ENCODE measurements at places on chromosomes 2 and 18.

GRCh38 chr2:160657196-160657595 is 163.6 kb upstream of the RBMS1 start:
- no peak for DNase-seq

GRCh38 chr2:58965602-58966001 is 724.5 kb upstream of the FANCL start:
- no peak for DNase-seq

DNA sequence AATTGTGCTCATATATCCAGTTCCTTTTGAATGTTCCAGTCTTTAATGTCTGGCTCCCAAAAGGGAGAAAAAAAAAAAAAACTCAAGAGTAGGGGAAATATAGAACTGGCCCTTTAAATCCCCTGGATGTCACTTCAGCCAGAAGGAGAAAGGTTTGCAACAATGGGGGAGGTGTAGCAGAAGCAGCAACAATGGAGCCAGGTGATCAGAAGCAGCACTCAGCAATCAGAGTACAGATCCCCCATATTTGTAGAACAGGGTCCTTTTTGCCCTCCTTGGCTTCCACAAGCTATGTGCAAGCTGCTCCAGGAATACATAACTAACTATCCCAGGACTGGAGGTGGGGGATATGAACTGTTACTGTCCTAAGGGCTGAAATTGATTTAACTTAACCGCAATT is 25.8 kb upstream of the ZNF397 start:
- DNase-seq, result no peak

DNA sequence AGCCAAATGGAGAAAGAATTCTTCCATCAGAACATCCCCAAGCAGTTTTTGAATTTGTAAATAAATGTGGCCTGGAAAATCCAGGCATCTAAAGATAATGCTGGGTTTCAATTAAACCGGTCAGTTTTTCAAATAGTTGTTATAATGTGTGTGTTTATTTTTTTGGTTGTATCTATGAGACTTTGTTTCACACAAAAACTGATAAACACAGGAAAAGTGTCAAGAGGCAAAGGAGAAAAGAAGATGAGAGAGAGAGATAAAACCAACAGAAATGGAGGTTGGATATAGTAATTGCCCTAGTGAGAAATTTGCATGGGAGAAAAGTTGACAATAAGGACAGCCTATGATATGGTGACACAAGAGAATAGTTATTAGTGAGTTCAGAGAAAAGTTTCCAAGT is 68.3 kb downstream of the KIAA1328 start:
- DNase-seq, result no peak

DNA sequence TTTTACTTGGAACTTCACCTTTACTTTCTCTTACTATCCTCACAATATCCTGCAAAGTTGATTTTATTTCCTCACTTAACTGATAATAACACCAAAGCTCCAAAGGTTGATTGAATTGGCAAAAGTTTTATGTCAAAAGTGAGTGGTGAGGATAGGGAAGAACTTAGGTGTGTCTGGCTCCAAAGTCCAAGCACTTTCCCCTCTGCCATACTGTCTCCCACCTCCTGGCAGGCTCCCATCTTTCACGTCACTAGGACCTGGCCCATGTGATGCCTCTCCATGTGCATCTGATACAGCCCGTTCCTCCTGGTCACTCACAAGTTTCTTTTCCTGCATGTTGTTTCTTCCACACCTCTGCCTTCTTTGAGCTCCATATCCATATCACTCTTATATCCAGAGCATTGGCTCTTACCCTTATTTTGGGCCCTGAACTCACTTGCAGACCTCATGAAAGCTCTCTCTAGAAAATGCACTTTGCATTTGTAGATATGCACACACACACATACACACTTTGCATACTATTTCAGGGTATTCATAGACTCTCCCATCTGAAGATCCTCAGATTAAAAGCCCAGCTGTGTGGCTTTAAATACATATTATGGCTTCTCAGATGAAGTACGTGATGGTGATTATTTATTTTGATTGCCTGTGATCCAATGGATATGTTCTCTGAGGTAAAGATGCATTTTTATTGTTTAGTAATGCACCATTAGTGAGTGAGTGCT is 12.3 kb downstream of the MEP1B start:
- DNase-seq, result no peak

- DNase-seq, result no peak
These were observed 193.5 kb upstream of the ZEB2 start for GRCh38 chr2:144713410-144713809.

DNA sequence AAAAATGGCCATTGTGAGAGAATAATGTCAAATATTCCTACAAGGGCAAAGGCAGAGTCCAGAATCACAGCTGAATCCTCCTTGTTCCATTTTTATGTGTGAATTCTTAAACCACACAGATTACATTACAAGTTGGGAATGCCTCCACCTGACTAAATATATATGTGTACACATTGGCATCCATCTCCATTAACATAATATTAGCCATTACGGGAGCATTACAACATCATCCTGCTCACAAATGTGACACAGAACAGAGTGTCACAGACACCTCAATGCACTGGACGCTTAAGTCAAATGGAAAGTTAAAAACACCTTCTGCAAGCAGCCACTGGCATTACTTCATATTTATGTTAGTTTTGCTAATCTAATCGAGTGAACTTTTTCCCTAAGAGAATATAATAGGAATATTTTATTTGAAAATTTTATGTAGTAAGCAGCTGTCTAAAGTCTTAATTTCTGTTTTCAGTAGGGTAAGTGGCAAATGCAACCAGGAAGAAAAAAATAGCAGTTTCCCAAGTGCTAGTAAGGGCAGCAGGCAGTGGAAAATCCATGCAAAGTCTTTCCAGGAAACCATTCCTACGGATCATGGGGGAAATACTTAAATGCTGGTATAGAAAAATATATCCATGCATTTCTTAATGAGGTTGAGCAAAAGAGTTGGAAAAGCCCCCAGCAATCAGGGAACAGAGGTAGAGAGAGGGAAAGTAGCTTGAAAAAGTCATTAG is 255.6 kb downstream of the OSR1 start:
- no peak for DNase-seq

DNA sequence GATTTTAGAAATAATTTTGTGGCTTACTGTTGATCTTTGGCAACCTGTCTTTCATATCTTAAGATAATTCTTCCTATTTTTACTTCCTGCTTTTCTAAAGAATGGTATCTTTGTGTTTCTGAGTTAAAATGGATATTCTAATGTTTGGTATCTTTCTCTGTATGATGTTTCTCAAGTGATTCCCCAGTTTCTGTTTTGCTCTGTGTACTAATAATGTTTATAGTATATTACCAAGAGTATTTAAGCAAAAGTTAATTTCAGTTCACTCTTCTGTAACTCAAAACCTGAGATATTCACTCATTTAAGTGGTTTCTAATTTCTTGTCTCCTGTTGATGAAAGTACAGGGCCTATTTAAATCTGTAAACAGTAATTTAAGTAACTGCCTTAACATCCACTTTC is 58.3 kb downstream of the CCDC150 start:
- DNase-seq, result no peak

DNA sequence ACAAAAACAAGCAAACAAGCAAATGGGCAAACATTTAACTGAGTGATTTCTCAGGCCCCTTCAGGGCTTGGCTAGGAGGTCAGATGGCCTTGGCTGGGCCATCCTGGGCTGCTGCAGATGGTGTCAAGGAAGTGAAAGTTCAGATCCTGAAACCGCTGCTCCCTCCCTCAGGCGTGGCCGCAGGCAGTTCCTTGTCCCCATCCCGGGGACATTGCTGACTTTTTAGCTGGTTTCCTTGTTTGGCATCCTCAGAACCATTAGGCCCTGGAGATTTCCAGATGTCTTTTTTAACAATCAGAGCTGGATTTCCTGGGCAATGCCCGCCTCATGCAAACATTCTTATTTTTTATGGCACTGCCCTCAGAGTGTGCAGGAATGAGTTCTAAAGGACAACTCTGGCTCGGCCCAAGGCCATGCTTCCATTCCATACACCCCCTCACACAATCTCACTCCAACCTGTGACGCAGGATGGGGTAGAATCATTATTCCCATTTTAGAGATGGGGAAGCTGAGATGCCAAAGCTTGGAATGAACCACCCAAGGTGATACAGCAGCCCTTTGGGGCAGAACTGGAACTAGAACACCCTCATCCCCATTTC is 86.1 kb upstream of the ZCCHC2 start:
- DNase-seq, result no peak

DNA sequence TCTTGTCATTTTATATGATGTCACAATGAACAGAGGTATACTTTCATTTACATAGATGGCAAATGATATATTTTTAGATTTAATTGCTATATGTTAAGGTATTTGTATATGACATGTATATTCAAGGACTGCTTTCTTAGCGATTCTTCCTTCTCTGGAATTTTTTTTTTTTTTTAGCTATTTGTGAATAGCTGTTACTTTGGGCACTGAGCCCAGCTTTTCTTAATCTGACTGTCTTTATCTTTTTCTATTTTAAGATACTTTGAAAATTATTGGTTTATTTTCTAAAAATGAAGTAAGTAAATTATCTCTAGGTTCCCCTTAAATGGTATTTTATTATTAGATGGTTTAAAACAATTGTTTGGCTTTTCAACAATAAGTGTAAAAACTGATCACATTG is 4.0 kb upstream of the GLS start:
- DNase-seq, result no peak

GRCh38 chr2:206764673-206765241 is 371 bp downstream of the MDH1B start:
- DNase-seq, result no peak

- no peak for DNase-seq
These were observed 18.2 kb upstream of the PLB1 start for GRCh38 chr2:28477645-28478044.

- no peak for DNase-seq
These were observed 4.9 kb downstream of the MAP3K2 start for GRCh38 chr2:127382831-127383230.

DNA sequence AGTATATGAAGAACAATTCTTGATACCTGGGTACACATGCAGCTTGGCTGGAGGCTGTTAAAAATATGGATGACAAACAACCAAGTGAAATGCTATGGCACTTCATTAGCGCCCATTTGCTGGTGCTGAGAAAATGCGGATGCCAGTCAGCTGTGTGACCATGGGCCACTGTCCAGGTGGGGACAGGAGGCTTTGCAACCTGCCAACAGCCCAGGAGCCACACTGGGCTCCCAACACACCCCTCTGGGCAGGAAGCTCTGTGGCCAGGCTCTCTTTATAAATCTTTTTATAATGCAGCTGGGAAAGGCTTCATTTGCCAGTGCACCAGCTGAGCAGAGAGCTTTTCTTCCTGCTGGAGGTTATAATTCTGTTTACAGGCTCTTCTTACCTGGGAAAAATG is 19.9 kb downstream of the RNF144A start:
- DNase-seq, result no peak

GRCh38 chr2:46411985-46412384 is 67.4 kb upstream of the TMEM247 start:
- DNase-seq, result no peak

DNA sequence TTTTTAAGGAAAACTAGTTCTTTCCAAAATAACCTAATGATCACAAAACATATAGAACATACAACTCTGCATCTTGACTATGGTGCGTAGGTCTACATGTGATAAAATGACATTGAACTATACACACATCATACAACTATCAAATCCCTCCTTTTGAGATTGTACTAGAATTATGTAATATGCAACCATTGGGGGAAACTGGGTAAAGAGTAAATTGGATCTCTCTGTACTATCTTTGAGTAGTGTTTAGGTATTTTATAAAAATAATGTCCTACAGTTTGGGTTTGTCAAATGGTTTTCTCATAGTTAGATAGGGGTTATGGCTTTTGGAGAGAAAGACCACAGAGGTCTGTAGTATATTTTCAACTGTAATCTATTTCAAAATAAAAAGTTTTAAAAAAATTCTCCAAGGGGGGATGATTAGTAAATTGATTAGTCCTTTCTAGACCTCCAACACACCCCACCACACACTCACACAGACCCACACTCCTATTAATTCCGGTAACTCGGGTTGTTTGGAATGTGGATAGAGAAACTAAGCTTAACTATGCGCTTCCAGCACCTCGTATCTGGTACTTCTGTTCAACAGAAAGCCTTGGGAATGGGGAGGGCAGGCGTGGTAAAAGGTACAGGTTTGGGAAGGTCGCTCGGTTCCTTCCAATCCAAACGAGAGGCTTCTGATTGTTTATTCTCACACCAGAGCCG is 695 bp upstream of the BIRC6 start:
- DNase-seq, result no peak

DNA sequence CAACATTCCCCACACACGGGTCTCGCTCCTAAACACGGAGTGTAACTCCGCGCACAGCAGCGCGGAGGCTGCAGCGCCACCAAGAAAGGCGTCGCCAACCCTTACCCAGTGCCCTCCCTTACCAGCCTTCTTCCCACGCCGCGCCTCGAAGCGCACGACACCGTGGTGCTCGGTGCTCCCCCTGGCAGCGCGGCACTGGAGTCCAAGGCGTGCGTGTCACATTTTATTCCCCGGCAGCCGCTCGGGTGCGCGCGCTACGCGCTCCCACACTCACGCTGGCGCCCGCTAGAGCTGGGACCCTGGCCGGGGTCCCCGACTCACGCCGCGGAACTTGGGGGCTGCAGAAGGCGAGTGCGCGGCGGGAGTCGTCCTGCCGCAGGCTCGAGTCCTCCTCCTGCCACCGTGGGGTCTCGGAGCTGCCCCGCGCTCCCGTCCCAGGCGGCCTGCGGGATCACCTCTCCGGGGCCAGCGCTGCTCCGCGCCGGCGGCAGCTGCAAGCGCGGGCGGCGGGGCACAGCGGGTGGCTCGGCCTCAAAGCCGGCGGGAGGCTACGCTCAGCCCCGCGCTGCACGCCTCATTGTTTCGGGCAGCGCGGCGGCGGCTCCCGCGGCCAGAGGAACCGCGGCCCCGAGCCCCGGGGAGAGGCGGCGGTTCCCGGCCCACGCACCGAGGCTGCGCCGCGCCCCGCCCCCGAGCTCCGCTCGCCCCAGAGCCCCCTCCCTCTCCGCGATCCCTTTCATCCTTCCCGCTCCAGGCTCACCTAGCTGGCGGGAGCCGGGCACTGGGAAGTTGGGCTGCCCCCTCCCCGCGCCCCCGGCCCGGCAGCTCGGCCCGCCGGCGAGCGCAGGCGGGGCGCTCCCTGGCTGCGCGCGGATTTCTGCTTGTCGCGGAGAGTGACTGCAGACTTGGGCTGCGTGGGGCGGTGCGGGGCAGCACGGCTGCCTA is at the start of gene ST6GAL2:
Gene ST6GAL2 (minus strand): TSS at position 197 of the 945 bp plus-strand sequence. CDS start 42,190 bp downstream, outside the sequence.
- DNase-seq, result no peak

DNA sequence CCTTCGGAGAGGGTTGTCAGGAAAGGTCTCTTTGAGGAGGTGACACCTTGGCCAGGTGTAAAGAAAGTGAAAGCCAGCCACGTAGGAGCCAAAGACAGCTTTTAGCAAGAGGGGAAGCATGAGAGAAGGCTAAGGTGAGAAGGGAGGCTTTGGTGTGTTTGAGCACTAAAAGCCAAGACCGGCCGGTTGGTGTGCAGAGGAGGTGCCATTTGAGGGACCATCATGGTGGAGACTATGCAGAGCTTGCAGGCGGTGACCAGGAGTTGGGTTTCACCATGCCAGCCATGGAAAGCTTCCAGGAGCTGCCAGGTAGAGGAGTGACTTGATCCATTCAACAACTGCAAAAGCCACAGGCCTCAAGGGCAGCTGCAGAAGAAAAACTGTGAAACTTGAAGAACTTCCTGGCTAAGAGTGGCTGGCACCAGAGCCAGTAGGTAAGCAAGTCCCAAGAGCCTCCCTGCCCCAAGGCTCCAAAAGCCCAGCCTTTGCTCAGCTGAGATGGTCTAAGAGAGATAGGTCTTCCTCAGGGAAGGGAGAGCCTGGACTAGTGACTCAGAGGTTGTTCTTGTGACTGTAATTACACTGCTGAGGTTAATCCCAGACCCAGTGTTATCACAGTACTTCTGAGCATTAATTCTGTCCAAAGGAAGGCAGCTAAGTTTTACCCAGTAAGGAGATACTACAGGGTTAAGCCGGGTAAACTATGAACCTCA is 319.0 kb downstream of the BCL11A start:
- DNase-seq, result no peak

GRCh38 chr2:229873123-229873581 is 48.7 kb downstream of the TRIP12 start:
- DNase-seq, result no peak

Data from stimulated activated CD8-positive, alpha-beta memory T cell treated with anti-CD3 and anti-CD28 coated beads, Interleukin-4, amount 100 ng/mL, for 1 hour (primary cell).